ENCODE measurements at places on chromosomes 13 and 19.

- DNase-seq = peak; percentile 91
Observed at GRCh38 chr19:10510301-10510802, 6.9 kb downstream of the S1PR5 start.

DNA sequence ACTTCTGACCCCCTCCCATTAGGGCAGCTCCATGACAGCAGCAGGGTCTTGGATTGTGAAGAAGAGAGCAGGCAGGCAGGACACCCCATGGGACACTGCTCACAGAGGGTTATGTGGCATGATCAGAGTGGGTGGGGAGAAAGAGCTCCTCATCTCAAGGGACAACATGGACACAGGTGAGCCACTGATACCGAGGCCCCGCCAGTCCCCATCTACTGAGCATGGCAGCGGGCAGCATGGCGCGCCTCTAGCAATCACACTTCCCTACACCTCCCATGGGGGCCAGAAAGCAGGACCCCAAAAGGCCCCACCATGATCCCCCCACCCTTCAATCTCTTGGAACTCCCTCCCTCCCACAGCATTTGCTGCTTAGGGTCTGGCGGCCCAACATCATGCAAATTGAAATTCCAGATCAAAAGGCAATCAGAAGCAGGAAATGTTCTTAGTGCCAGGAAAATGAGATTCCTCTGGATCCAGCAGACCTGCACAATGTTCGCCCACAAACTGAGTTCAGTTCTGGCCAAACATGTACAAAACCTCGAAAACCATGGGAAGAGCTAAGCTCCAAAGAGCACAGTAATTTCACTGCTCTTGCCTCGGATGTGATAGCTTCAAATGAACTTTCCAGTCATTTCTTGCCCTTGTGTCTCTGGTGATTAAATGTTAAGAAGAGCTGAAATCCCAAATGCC lies 14.8 kb downstream of the DOCK9 start:
- DNase-seq = no peak

GRCh38 chr13:97274829-97275649 lies 52.9 kb downstream of the MBNL2 start:
- DNase-seq = peak; percentile 86

DNA sequence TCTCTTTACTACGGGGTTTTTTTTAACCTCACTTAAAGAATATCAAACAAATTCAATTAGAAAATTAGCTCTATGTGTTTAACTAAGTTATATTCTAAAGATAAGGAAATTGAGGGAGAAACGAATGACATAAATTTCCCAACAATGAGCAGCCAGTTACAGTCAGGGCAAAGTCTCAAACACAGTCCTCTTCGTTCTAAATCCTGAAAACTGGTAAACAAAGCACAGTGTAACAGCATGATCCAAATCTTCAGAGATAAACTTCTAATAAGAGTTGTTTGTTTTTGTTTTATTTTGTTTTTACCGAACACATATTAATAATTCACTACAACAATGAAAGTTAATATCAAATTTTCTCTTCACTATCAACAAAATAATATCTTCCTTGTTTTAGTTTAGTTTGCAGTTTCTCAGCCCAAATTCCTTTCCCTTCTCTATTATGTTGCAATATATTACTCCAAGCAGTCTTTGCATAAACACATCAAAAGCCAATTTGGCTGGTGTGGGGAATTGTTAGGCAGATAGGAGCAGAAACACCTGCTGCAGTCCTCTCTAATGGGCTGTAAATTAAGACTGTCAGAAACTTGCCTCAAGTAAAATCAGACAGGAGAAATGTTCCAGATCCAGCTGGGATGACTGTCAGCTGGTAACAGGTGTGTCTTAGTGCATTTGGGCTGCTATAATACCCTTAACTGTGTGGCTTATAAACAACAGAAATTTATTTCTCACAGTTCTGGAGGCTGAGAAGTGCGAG lies 106.5 kb upstream of the SGCG start:
- no peak for DNase-seq

DNA sequence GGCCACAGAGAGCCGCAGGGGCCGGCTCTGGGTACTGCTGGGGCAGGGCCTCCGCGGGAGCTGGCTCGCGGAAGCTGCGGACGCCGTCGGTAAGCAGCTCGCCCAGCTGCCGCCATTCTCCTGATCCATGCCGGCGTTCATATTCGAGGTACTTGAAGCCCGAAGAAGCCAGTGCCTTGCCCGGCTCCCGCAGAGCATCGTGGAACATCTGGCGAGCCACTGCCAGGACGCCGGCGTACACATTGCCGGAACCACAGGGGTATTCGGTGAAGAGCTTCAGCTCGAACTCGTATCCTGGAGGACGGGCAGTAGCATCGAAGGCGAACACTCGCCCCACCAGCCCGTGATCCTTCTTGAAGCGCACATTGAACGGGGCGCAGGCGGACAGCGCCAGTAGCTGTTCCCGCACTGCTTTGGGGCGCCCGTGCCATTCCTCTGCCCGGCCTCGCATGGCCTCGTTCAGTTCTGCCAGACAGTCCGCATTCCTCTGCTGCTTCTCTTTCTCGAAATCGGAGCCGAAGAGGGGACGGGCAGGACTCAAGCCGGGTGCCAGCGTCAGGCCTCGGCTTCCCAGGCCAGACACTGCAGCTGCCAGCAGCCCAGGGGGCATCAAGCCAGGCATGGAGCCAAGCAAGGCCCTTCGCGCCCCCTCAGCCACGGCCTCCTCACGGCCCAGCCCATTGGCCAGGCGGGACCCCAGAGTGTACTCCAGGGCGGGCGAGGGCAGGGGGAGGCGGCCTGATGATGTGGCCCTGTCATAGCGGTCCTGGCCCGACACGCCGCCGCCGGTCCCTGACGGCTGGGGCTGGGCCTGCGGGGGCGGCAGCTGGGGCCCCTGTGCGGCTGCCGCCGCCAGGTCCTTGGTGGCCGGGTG lies 1.0 kb downstream of the IRF2BP1 start:
- peak; percentile 33 for DNase-seq

Data from epithelial cell of esophagus (primary cell).